ENCODE measurements at places on chromosomes 16 and 17.

- DNase-seq: no peak
Measured at GRCh38 chr16:75248536-75249380, 2.7 kb downstream of the BCAR1 start.

- no peak for DNase-seq
Measured at GRCh38 chr16:75763204-75763603, 36.9 kb upstream of the CPHXL start.

DNA sequence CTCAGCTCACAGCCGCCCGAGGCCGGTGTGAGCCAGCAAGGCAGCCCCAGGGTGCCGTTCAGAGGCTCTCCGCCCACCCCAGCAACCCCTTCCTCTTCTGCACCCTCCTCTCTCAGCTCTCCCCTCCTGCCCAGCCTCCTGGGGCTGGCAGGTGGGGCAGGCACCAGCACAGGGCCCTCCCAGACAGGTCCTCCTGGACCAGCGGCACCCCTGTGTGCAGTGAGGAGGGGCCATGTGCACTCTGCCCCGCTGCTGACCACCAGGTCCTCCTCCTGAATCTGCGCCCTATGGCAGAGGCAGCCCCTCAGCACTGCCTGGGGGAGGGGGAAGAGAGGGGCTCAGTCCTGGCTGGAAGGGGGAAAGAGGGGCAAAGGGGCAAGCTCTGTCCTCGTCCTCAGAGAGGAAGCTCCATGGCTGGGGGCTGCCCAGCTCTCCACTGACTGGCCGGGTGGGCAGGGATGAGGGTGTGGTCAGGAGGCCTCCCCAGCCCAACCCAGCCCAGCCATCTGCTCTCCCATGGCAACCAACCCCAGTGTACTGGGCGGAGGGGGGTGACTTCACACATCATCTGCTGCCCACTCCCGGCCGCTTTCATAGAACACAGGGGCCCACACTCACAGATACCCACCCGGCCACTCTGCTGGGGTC, 5.4 kb upstream of the BCAR1 start:
- DNase-seq: no peak

DNA sequence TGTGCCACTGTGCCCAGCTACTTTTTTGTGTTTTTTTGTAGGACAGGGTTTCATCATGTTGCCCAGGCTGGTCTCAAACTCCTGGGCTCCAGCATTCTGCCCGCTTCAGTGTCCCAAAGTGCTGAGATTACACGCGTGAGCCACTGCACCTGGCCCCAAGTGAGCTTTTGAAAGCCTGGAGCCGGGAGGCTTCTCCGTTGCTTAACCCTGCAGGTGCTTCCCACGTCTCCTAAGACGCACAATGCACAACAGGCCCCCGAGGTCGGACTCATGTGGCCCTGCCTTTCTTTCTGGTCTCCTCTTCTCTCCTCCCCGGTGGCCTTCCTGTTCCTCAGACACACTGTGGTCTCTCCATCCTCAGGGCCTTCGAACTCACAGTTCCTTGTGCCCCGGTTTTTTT, 12.5 kb downstream of the RABEP2 start:
- no peak for DNase-seq

DNA sequence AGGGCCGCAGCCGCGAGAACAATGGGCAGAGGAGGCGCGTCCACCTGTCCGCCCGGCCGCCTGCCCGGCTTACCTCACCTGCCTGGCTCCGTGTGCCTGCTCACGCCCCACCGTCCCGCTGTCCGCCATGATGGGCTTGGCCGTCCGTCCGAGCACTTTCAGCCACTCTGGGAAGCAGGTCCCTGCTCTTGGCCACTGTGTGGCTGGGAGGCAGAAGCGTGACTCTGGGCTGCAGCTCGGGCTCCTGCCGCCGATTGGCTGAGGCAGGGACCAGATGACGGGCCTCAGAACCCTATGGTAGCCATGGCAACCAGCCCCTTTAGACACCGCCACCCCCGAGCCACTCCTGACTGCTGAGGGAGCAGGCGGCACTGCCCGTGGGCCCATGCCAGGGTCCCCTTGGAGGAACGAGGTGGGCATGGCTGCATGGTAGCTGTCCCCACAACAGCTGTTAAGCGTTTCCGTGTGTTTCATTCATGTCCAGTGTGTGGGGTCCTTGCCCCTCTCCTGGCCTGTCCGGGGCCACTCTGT, 8.9 kb upstream of the AXIN1 start:
- DNase-seq: no peak

GRCh38 chr16:85025781-85026653, 1.6 kb upstream of the KIAA0513 start:
- DNase-seq: no peak

- no peak for DNase-seq
Measured at GRCh38 chr16:31819386-31819785, 54.2 kb upstream of the ZNF267 start.

DNA sequence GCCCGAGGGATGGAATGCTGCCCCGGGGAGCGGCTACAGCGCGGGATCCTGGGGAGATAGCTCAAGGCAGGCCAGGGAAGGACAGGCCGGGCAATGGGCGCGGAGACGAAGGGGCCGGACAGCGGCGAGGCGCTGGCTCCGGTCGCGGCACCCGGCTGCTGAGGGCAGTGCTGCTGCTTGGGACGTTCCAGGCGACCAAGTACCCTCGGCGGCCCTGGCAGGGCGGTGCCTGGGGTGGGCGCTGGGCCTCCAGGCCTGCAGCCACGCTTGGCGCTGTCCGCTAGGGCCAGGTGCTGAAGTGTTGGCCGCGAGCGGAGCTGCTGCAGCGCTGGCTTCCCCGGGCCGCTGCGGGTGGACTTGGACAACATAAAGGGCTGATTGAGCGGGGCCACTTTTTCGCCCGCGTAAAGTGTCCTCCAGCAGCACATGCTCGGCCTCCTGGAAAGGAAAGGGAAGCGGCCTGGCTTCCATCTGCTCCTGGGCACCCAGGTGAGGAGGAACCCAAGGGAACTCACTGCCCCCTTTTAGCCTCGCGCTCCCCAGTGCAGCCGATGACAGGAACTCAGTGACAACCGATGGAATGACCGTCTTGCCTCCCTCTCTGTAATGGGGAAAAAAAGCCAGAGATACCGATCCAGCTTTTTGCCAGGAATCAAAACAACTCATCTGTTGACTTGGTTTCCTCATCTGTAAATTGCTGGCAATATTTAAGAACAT, 23.7 kb downstream of the CLEC3A start:
- no peak for DNase-seq

GRCh38 chr16:26961459-26961858, 105.3 kb upstream of the C16orf82 start:
- no peak for DNase-seq

DNA sequence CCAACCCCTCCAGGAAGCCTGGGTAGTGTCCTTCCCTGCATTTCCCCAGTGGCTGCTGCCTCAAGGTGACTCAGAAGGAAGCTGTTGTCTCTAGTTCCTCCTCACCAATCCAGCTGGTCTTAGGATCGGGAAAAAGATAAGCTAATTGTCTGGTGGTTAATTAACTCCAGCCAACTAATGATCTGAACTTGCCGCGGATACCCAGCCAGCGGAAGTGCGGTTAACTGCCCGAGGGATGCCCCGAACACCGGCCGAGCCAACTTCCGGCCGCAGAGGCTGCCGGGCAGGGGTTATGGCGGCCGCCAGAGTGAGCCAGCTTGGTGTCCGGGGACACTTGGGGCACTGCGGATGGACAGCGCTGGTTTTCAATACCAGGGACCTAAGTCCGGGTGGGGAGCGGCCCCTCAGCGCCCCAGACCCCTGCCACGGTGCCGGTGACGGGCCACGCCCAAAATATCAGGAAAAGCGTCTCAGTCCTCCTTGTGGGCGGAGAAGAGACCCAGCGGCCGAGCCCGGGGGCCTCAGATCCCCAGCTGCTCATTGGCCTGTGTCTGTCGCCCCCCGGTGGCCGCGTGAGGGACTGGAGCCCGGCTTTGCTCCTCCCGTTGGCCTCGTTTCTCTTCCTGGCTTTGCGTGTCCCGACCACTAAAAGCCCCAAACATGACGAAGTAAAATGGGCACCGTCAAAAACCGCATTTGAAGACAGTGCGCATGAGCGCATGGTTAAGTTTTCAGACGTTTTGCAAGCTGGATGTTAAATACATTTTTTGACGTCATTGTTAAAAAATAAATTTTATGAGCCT, 10.2 kb upstream of the PRSS22 start:
- peak; percentile 46 for DNase-seq

- no peak for DNase-seq
Measured at GRCh38 chr17:31834448-31834847, 24.6 kb downstream of the COPRS start.

GRCh38 chr16:48317026-48317425, 68.2 kb downstream of the SIAH1 start:
- DNase-seq: no peak

GRCh38 chr16:57347858-57348257, 10.7 kb upstream of the CCL22 start:
- DNase-seq: no peak

- no peak for DNase-seq
Measured at GRCh38 chr17:28970879-28971278, 19.6 kb upstream of the PHF12 start.

All from epithelial cell of prostate (primary cell).